ENCODE measurements at places on chromosomes 16 and 17.

DNA sequence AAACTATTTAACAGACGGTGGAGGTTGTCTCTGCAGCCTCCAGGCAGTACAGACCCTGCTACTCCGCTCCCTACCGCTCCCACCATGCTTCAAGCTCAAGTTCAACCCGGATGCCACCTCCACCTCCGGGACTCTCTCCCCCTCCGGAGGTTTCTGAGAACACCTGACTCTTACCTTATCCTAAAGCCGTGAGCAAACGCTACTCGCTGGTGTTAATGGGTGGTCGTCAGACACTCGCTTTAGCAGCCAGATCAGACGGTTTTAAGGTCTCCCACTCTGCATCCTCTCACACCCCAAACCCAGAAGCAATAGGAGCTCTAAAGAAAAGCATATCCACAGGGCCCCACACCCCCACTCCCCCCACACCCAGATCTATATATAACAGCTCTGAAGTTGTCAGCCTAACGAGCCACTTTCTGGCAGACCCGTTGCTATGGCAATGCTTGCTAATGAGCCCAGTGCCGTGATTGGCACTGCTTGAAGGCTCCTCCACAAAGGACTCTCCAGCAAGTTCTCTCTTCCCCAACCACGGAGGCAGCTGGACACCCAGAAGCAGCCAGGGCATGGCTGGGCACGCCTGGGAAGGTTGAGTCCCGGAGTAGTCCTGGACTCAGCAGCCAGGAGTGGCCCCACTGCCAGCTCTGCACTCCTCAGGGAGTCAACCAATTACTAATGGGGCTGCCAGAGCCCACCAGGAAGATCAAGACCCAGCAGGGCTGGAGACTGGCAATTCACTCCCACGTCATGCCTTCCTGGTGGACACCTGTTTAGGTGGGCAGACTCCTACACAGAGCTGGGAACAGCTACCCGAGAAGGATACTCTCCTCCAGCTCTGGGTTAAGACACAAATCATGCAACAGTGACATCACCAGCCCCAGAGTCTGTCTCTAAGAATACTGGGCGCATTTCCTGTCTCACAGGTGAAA lies 121.2 kb upstream of the RCVRN start:
- DNase-seq = no peak

DNA sequence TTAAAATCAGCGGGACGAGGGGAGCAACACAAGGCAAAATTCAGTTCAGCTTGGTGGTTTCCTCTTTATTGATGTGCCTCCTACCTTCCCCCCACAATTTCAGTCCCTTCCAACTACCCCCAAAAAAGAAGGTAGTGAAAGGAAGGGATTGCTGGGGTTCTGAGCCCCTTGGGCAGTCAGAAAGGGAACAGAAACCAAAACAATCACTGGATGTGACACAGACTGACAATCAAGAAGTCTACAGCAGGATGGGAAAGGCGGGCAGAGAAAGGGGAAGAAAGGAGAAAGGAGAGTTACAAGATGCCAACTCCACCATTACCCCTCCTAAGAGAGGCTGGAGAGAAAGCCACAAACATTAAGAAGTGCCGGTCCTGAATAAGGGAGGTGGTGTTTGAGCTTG lies 1.1 kb upstream of the PHF23 start:
- DNase-seq = no peak

- DNase-seq = no peak
These were observed 47.8 kb upstream of the NLRP1 start for GRCh38 chr17:5631958-5632590.

DNA sequence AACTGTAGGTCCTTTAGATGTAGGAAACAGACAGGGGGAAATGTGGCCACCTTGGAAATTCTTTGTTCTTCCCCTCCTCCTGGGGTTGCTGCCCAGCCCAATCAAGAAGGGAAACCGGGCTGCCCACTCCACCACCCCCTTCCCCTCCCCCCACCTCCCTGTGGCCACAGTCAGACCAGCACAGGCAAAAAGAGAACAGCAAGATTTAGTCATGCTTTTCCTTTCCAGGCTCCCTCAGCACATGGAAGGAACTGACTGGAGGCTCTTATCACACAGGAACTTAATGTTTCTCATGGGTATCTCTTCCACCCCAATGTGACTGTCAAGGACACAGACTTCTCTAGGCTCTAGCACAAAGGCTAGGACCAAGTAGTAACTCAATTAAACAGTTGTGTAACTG lies 3.0 kb upstream of the CCL1 start:
- DNase-seq = no peak

- DNase-seq = no peak
These were observed 252.3 kb downstream of the SHISA9 start for GRCh38 chr16:13153696-13154095.

DNA sequence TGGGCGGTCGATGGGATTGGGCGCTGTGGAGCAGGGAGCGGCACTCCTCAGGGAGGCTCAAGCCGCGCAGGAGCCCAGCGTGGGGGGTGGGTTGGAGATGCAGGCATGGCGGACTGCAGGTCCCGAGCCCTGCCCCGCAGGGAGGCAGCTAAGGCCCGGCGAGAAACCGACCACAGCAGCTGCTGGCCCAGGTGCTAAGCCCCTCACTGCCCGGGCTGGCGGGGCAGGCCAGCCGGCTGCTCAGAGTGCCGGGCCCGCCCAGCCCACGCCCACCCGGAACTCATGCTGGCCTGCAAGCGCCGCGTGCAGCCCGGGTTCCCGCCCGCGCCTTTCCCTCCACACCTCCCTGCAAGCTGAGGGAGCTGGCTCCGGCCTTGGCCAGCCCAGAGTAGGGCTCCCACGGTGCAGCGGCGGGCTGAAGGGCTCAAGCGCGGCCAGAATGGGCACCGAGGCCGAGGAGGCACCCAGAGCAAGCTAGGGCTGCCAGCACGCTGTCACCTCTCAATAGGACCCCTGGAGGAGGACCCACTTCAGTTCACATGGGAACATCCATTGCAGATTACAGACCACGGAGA lies 20.5 kb upstream of the METTL16 start:
- DNase-seq = peak; percentile 82
